ENCODE measurements at places on chromosomes 12 and 14.

GRCh38 chr12:50986966-50987737 lies 34.8 kb downstream of the HIGD1C start:
- peak; percentile 56 for DNase-seq

DNA sequence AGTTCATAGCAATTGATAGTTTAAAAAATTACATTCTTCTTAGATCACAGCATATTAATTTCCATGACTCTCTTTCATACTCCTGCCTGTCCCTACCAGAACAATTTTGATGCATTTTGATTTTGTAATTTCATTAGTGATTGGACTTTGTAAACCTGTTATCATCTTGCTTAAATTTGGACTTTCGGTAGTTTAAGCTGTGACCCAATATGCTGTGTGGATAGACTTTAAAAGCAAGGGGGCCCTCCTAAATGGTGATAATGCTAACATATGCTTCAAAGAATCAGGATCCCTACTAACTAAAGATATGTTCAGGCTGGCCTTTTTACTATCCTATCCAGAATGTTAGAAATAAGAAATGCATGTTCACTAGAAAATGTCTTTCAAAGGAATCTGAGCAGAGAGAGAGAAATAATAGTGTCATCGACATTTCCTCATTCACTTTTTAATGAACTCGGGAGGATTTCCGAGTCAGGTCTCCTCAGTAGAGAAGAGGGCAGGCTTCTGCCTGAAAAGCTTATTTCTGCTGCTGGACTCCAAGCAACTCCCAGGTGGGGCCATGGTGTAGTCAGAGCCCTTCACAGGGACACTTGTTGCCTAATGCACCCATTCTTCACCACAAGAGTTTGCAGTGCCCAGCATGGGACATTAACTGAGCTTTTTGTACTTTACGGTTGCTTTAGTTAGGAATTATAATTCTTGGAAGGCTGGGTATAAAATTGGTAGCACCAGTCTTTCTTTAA lies 16.7 kb downstream of the SLC38A4 start:
- no peak for DNase-seq

DNA sequence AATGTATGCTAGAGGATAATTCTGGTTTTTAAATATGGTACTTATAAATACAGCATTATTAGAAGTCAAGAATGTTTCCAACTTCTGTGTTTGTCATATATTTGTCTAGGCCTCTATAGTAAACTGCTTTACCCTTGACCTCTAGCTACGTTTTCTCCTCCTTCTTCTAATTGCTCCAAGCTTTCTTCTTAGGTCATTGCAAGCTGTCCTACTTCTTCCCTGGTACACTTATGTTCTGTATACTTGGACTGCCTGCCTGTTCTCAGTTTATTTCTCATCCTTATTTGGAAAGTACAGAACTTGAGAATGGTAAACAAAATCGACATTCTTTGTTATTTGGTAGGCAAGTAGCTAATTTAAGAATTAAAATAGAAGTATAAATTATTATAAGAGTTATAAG lies 23.9 kb upstream of the ATP2B1 start:
- DNase-seq: no peak

GRCh38 chr14:92986254-92987147 lies 63.6 kb downstream of the CHGA start:
- peak; percentile 58 for DNase-seq

DNA sequence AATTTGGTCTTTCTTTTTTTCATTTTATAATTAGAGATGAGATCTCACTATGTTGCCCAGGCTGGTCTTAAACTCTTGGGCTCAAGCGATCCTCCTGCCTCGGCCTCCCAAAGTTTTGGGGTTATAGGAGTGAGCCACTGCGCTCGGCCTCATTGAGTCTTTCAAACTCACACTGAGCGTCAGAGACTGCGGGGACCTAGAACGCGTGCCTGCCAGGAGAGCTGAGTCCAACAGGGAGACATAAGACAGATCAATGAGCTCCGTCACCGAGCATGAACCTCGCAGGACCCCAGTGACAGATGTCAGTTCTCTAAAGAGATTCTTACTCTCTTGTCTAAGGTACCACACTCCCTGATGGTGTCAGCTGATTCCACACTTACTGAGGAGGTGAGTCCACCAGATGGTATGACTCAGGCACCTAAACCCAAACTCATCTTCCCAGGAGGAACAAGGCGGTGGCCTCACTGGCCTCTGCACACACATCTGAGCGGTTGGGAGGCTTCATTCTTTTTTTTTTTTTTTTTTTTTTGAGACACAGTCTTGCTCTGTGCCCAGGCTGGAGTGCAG lies 58.9 kb downstream of the CCDC88C start:
- DNase-seq: no peak

GRCh38 chr12:76820888-76821482 lies 57.1 kb downstream of the ZDHHC17 start:
- DNase-seq: peak; percentile 47

DNA sequence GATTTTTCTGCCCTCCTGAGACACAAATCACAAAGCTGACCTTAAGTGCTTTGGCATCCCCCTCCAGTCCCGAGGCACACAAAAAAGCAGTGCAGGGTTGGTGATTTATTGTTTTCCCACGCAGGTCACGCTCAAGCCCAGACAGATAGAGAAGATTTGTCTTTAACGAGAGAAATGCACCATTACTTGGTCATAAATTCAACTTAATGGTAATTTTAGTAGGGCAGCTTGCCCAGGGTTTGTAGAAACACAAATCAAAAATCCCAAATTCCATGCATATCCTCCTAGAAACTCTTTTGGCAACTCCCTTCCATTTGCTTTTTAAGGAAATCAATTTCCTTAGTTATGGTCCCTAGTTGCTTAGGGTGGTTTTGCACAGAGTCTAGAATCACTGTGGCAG lies 132.6 kb downstream of the IGF1 start:
- no peak for DNase-seq

GRCh38 chr12:75528692-75529091 lies 17.3 kb upstream of the KRR1 start:
- DNase-seq: no peak
